ENCODE measurements at places on chromosomes 7 and 10.

DNA sequence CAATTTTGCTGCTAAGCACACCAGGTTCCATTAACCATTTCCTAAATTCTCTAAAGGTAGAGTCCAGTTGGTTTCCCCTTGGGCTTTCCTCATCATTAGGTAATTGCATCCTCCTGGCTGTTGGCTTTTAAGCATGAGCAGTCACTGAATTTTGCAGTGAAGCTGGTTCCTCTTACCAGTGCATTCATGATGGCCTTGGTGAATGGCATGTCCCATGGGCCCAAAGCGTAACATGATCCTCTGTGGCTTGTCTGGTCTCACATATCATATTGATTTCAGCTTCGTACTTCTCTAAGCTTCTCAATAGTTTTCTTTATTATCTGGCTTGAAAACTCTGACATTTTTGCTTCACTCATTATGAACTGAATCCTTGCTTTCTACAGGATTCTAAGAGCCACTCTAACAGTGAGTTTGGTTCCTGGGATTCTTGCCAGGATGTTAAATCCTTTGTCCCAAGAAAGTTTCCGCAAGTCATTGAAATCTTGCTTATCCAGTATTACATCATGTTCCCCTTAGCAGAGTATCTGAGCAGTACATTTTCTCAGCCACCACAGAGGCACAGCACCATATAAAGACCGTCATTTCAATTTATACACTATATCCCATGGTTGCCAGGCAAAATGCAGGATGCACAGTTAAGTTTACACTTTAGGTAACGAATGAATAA lies 134.2 kb downstream of the PTN start:
- DNase-seq = no peak

- DNase-seq = no peak
Measured at GRCh38 chr10:12351447-12351846, 2.1 kb downstream of the CAMK1D start.

DNA sequence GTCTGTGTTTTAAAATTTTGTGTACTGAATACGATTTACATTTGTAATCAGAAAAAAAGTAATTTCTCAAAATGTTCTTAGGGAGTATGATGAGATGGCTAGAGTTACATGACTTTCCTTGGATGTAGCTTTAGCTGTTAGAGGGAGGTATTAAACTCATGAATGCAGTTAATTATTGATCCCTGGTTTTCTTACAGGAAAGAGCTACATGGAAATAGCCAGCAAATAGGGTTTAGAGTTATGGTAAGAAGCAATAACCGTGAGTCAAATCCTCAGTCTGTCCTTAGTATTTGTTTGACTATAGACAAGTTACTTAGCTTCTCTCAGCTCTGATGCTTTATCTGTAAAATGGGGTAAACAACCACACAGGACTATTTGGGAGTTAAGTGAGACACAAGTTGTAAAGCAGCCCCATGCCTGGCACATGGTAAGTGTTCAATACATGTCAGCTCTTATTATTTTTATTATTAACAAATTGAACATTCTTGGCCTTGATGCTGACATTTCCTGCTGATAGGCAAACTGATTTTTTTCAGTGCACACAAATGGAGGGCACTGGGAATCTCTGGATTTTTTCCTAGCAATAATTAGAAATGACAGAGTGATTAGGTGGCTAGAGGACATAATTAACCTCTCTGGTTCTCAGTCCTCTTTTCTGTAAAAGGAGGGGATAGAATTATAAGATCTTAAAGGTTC lies 204.5 kb upstream of the PHYHIPL start:
- DNase-seq = no peak

GRCh38 chr10:97190450-97190849 lies 4.7 kb upstream of the SLIT1 start:
- no peak for DNase-seq

GRCh38 chr10:92542458-92542857 lies 31.4 kb downstream of the IDE start:
- DNase-seq = no peak

DNA sequence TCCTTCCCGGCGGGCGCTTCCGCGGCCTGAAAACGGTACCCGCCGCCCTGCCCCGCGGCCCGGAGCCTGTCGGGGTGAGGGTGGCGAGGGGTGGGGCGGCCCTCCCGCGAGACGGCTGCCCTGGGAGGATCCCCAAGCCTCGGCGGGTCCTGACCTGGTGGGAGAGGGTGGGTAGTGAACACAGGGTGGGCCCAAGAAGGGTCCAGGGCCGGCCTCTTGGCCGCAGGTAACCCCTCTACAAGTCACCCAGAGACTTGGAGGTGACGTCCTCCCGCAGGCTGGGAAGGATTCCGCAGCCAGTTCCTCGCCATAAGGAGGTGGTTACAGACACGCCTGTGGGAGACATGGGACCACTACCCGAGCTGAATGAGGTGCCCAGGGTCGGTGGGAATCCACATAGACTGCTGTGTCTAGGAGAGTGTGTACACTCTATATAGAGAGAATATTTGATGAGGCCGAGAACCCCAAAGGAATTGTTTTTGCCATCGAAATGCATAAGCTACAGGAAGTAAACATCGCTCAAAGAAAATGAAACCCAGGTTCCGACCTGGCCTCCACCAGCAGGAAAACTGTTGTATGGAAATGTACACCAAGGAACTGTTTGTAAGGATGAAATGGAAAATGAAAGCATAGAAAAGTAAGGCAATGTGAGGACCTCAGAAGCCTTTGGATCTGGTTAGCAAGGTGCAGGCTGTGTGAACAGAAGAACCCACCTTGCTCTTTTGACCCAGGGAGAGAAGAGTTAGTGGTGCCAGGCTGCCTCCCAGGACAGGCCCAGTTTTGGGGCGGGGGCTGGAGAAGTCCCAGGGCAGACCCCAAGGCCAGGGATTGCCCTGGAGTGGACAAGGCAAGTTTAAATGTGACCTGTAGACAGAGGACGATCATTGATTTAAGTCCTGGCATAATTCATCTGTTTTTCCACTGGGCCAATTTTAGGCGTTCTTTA lies 659 bp downstream of the OPTN start:
- no peak for DNase-seq

GRCh38 chr10:13352519-13352918 lies 4.4 kb upstream of the SEPHS1 start:
- DNase-seq = no peak

DNA sequence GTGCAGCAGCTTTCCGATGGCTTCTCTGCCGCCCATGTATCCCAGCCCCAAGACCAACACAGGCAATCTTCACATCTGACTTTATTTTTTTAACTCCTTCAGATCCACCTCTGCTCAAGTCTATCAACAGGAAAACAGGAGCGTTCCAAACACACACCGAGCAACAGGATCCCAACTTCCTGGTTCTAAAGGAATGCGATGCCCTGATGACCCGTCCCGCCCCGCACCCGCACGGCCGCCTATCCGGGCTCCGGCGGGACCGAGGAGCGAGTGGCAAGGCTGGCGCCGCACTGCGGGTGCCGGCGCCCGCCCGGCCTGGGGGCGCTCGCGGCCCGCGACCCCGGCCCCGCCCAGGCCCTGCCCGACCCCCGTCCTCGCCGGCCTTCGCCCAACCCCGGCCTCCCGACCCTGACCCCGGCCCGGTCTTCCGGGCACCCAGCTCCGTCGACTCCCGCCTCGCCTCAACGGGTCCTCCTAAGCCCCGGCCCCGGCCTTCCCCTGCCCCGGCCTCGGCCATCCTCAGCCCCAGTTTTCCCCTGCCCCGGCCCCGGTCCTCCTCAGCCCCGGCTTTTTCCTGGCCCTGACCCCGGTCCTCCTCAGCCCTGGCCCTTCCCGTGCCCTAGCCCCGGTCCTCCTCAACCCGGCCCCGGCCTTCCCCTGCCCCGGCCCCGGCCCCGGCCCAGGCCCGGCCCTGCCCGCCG lies 730 bp downstream of the LARP4B start:
- peak; percentile 15 for DNase-seq

DNA sequence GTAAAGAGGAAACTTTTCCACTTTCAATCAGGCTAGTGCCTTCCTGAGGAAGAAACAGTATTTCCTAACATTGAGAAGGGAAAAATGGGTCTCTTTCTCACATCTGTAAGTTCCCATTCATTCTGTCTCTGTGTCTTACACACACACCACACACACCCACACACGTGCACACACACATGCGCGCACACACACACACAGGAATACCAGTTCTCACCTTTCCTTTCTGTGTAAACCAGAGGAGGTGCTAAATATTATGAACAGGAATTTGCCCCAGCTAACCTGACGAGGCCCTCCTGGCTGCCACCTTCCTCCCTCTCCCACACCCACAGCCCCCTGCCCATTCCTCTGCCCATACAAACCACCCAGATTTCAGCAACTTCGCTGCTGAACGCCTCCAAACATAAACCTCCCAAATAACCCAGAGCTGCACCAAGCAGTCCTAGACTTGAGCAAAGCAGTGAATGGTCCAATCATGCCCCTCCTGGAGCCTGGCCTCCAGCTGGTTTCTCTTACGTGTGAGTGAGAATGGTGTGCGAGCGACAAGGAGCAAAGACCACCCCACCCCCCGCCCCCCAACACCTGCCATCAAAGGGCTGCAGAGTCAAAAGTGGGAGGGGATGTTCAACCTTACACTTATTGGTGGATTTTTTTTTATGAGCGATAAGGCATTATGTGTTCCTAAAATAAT lies 190.5 kb downstream of the HECW1 start:
- no peak for DNase-seq

GRCh38 chr10:72132854-72133253 lies 44.5 kb upstream of the SPOCK2 start:
- no peak for DNase-seq

- DNase-seq = no peak
Measured at GRCh38 chr7:63008366-63008765, 990.3 kb upstream of the ZNF722 start.

- DNase-seq = no peak
Measured at GRCh38 chr7:134522601-134523000, 4.8 kb upstream of the AKR1B10 start.

DNA sequence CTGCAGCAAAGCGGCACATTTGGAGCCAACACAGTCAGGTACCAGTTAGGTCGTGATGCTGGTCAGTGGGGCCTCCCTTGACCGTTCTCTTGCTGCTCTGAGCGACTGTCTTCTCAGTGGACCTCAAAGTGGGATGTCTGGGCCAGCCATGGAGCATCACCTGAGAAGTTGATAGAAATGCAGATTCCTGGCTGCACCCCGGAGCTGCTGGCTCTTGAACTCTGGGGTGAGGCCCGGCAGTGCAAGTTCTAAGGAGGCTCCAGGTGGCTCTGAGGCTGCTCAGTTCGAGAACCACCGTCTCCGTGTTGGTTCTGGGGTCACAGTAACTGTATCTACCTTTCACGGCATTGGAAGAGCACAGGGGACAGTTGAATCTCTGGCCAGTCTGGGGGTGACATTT lies 147.5 kb downstream of the WDR37 start:
- no peak for DNase-seq

- no peak for DNase-seq
Measured at GRCh38 chr7:30846378-30846777, 65.3 kb upstream of the AQP1 start.

GRCh38 chr10:36469585-36469984 lies 655.8 kb upstream of the ANKRD30A start:
- DNase-seq = no peak

DNA sequence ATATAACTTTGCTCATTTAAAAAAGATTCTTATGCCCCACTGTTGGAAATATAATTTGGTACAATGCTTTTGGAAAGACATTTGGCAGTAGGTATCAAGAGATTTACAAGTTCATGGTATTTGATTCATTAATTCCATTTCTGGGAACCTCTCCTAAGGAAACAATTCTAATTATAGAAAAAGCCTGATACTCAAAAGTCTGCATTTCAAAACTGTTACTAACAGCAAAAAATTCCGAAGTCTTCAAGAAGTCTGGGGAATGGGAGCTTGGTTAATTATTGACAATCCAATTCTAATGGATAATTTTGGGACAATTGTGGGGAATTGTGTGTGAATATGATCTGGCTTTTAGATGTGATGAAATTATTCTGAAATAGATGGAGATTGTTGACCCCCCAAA lies 59.6 kb downstream of the HDAC9 start:
- DNase-seq = no peak

GRCh38 chr7:99499371-99499720 lies 735 bp downstream of the ZNF394 start:
- DNase-seq = no peak

DNA sequence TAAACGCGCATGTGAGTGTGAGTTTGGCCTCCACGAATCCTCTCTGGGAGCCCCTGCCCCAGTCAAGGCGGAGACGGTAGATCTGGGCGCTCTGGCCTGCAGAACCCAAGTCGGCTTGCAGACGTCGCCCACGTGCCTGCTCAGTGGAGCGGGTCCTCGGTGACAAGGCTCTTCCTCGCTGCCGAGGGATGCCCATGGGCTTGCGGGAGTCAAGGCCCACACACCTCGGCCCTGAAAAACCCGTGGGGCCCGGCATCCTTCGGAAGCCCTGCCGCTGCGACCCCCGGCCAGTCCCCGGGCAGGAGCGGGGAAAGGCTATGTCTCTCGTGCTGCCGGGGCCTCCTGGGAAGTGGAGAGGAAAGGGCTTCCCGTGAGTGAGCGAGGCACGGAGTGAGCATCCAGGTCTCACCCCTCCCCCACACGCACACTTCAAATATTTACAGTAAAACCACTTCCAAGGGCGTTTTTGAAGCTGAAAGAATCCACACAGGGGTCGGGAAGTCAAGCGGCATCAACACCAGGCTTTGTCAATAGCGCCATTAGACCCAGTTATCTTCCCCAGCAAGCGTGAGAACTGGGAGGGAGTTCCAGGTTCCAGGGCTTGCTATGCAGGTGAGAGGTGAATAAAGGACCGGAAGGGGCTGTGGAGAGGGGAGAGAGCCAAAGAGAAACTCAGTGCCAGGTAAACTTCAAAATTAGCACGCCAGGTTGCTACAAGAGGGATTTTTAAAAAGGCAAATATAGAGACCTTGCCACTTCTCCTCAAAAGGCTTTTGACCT lies 1.1 kb upstream of the MNX1 start:
- DNase-seq = no peak

GRCh38 chr7:76403780-76404494 lies 5.6 kb downstream of the SSC4D start:
- no peak for DNase-seq

DNA sequence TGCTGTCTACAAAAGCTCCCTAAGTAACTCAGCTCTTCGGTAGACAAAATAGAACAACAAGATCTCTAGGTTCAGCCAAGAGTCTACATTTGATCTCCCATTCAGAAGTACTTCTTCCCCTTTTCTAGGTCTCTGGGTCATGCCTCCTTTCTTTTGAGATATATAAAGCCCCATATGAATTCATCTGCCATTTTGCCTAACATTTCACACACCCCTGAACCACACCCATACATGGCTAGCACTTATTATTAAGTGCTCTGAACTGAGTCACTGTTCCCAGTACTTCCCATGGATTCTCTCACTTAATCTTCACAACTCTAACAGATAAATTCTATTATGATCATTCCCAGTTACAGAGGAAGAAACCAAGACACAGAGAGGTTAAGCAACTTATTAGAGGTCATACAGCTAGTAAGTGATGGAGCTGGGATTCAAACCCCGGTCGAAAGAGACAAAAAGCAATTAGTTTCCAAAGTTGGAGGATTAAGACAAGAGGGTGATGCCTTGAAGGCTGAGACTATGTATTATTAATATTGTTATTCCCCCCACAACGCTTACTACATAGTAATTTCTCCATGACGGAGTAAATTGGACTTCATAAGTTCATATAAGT lies 17.3 kb downstream of the MYOF start:
- no peak for DNase-seq

- DNase-seq = no peak
Measured at GRCh38 chr7:91800389-91800788, 80.1 kb downstream of the MTERF1 start.

Data from stimulated activated CD4-positive, alpha-beta T cell treated with anti-CD3 and anti-CD28 coated beads, Interleukin-1b, Interleukin-23, amount 100 ng/mL, for 4 hours (primary cell).